ENCODE measurements at places on chromosomes 13 and 19.

DNA sequence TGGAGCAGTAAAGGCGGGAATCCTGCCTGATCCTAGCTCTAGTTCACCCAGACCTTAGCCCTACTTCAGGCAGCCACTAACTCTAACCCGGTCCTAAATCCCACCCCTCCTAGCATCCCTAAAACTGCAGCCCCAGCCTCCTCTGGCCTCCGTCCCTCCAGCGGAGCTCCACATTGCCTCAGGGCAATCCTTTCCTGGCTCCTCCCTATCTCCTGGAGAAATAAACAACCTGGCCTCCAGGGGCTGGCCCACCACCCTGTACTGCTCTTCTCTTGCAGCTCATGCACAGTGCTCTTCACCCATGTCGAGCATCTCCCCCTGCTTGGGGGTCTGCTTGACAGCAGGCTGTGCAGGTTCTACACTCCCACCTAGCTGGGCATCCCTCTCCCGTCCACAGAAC lies 6.7 kb downstream of the POU2F2 start:
- H3K36me3 ChIP-seq, result peaks cover 13% of the 10 kb centered on the region
- H3K27me3 ChIP-seq, result no peaks in the 10 kb centered on the region
- DNase-seq, result no peak
- H3K4me1 ChIP-seq, result peaks cover 64% of the 10 kb centered on the region

DNA sequence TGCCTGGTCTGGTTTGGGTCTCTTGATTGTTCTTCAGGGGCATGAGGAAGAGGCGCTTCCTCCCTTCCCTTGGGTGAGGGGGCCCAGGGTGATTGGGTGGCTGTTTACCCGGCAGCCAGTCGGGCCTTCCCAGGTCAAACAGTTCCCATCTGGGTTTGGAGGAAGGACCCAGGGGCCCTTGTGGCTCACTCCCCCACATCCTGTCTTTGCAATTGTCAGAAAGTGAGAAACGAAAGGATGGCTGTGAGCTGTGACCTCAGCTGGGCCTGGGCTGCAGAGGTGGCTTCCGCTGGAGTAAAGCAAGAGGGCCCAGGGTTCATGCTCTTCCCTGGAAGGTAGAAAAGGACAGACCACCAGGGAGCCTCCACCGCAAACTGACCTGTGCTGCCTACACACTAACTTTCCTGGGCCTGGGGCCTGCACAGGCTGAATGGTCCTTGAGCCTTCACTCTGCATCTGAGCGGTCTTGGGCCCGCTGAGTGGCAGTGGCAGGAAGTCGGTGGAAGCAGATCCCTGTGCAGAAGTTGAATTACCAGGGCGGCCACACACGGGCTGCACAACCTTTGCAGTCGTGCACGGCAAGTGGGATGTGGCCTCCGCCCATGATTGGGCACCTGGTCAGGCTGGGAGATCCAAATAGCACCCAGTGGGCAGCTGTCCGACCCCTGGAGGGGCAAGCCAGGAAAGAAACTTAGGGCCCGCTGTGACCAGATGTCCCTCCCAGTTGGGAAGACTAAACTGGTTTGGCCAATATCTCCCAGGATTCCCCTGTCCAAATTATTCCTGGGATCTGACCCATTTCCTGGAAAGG lies 5.3 kb upstream of the CD79A start:
- H3K36me3 ChIP-seq, result peaks cover 52% of the 10 kb centered on the region
- H3K27ac ChIP-seq, result peak overlapping the region; percentile 93
- H3K4me3 ChIP-seq, result peak overlapping the region; percentile 38
- peak; percentile 86 for DNase-seq
- peaks cover 88% of the 10 kb centered on the region for H3K4me1 ChIP-seq

DNA sequence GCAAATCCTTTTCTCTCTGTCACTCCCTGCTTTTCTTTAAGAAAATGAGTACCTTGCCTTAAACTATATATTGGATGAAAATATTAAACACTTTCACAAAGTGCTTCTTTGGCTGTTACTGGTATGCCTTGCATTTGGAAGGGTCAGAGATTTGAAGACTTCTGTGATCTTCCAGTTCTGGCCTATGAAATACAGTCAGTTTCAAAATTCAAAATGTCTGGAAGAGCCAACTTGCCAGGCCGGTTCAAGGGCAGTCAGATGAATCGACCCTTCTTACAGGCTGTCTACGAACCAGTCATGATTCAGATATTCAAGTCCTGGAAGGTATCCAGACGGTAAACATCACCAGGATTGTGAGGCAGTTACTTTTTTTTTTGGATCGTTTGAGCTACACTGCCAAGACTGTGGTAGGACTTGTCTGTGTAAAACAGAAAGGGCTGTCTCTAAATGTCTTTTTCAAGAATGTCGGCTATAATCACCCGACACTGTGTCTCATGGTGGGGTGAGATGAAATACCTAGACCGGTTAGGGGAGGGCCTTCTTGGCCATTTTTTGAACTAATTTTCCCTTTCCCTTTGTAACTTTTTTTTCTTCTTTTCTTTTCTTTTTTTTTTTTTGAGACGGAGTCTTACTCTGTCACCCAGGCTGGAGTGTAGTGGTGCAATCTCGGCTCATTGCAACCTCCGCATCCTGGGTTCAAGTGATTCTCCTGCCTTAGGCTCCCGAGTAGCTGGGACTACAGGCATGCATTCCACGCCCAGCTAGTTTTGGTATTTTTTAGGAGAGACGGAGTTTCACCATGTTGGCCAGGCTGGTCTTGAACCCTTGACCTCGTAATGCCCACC lies 11.2 kb downstream of the ACTN4 start:
- H3K4me1 ChIP-seq, result peaks cover 90% of the 10 kb centered on the region
- peaks cover 79% of the 10 kb centered on the region for H3K36me3 ChIP-seq
- no peak for DNase-seq
- no peaks in the 10 kb centered on the region for H3K27me3 ChIP-seq

- peaks cover 48% of the 10 kb centered on the region for H3K27me3 ChIP-seq
- peaks cover 4% of the 10 kb centered on the region for H3K4me1 ChIP-seq
- no peak within 1 kb of the TSS for H3K4me3 ChIP-seq
- DNase-seq, result no peak
Measured at GRCh38 chr13:96089749-96090239, at the start of gene HS6ST3. Gene HS6ST3, plus strand, starts transcription at chr13:96090107.

GRCh38 chr19:5672708-5673459 lies 7.4 kb downstream of the MICOS13 start:
- DNase-seq, result no peak
- no peaks in the 10 kb centered on the region for H3K27me3 ChIP-seq
- H3K4me1 ChIP-seq, result no peaks in the 10 kb centered on the region
- H3K4me3 ChIP-seq, result no peak overlapping the region
- H3K27ac ChIP-seq, result no peak overlapping the region

DNA sequence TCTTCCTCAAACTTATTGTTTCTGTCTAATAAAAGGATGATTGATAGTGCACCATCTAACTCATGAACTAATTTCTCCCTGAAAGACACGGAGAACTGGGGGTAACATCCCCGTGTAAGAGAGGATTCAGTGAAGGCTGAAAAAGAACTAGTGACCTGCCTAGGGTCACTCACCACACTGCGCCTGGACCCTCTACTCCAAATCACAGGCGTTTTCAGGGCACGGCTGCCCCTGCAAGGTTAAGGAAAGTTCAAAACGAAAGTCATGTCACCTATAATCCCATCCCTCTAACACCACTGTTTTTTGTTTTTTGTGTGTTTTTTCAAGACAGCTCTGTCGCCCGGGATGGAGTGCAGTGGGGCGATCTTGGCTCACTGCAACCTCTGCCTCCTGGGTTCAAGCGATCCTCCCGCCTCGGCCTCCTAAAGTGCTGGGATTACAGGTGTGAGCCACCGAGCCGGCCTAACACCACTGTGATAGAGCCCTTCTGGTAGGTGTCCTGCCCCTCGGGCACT lies 8.7 kb downstream of the URAD start:
- no peak overlapping the region for H3K27ac ChIP-seq
- no peaks in the 10 kb centered on the region for H3K36me3 ChIP-seq
- H3K4me1 ChIP-seq, result peaks cover 20% of the 10 kb centered on the region

DNA sequence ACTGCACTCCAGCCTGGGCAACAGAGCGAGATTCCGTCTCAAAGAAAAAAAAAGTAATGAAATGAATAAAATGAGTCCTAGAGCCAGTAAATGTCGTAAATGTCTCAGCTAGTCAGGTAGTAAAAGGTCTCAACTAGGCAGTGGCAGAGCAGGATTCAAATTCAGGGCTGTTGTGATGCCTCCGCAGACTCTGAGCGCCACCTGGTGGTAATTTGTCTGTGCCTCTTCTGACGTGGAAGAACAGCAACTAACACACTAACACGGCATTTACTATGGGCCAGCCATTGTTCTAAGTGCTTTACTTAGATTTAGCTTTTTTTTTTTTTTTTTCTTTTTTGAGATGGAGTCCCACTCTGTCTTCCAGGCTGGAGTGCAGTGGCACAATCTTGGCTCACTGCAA lies 30.2 kb downstream of the CYP2F1 start:
- no peaks in the 10 kb centered on the region for H3K36me3 ChIP-seq
- DNase-seq, result peak; percentile 90
- no peak overlapping the region for H3K27ac ChIP-seq
- peaks cover 17% of the 10 kb centered on the region for H3K27me3 ChIP-seq
- no peaks in the 10 kb centered on the region for H3K4me1 ChIP-seq
- no peak overlapping the region for H3K4me3 ChIP-seq

DNA sequence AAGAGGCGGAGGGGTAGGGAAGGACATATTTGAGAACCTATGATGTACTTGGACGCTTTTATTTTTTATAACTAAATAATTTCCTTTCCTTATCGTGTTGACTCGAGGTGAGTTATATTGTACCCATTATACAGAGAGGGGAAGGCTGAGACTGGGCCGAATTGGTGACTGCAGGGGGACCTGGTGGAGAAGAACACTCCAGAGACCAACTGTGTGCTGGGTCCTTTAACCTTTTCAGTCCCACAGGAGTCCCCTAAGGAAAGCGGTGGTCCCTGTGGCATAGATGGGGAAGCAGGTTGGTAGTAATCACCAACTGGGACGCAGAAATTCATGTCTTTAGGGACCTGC lies 633 bp downstream of the MYH14 start:
- no peaks in the 10 kb centered on the region for H3K4me1 ChIP-seq
- H3K36me3 ChIP-seq, result no peaks in the 10 kb centered on the region
- peaks cover 24% of the 10 kb centered on the region for H3K27me3 ChIP-seq

- peaks cover 16% of the 10 kb centered on the region for H3K4me1 ChIP-seq
- peaks cover 15% of the 10 kb centered on the region for H3K27me3 ChIP-seq
- H3K27ac ChIP-seq, result no peak overlapping the region
- H3K36me3 ChIP-seq, result no peaks in the 10 kb centered on the region
- DNase-seq, result no peak
Measured at GRCh38 chr13:114166381-114167131, 12.5 kb upstream of the CFAP97D2 start.

DNA sequence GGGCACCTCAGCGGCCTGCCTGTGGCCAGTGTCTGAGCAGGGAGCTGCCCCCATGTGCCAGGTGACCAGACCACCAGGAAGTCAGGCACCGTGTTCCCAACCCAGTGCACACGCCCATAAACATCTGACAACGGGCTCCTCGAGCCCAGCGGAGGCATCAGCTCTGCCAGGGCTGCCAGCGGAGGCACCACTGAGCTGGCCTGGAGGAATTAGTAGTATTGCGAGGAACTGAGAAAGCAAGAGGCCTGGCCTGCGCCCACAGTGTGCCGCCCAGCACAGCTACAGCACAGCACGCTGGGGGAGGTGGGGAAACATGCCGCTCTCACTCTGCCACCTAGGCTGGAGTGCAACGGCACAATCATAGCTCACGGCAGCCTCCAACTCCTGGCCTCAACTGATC lies 44.6 kb downstream of the ANKRD27 start:
- H3K4me3 ChIP-seq, result no peak overlapping the region
- H3K27ac ChIP-seq, result no peak overlapping the region
- H3K36me3 ChIP-seq, result peaks cover 8% of the 10 kb centered on the region
- H3K4me1 ChIP-seq, result no peaks in the 10 kb centered on the region
- H3K27me3 ChIP-seq, result no peaks in the 10 kb centered on the region
- DNase-seq, result no peak

DNA sequence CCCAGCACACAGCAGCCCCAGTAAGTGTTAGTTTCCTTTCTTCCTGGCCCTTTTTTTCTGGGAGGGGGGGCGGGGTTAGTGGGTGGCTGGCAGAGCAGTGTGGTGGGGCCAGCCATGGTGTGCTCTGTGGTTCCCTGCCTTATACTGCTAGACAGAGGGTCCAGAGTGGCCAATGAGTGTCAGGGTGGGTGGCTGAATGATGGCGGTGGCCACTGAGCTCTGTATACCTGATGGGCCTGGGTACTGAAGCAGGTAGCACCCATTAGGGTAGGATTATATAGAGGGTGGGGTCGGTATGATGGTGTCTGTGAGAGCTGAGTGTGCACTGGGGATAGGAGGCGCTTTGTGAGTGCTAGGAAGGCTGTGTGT lies 13.8 kb downstream of the CIC start:
- H3K36me3 ChIP-seq, result peaks cover 23% of the 10 kb centered on the region
- H3K4me1 ChIP-seq, result peaks cover 35% of the 10 kb centered on the region
- no peak for DNase-seq

DNA sequence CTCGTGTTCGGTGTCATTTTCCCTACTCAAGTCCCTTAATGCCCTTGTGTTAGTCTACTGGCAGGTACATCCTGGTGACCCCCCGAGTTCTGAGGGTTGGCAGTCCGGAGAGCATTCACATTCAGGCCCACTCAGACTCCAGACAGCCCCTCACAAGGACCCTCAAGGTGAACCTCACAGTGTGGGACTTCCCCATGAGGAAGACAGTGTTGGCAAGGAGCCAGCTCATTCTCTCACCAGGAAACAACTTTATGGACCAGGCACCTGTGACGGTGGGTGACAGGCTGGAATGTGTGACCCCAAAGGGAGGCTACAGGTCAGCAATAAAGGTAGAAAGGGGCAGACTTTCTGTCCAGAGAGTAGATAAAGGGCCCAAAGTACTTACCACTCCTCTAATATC lies 24.5 kb downstream of the RDH8 start:
- H3K4me3 ChIP-seq, result no peak overlapping the region
- H3K27ac ChIP-seq, result no peak overlapping the region
- DNase-seq, result no peak
- H3K27me3 ChIP-seq, result peaks cover 12% of the 10 kb centered on the region

- H3K27ac ChIP-seq, result no peak overlapping the region
- H3K4me3 ChIP-seq, result no peak overlapping the region
- H3K27me3 ChIP-seq, result peaks cover 32% of the 10 kb centered on the region
- H3K36me3 ChIP-seq, result peaks cover 5% of the 10 kb centered on the region
Measured at GRCh38 chr19:48442116-48443035, 3.4 kb upstream of the GRWD1 start.

- no peak overlapping the region for H3K27ac ChIP-seq
- no peaks in the 10 kb centered on the region for H3K36me3 ChIP-seq
- no peak for DNase-seq
- H3K4me3 ChIP-seq, result no peak overlapping the region
Measured at GRCh38 chr19:17255150-17255621, 9.4 kb downstream of the USHBP1 start.

GRCh38 chr13:21287331-21287907 lies 111.0 kb downstream of the MRPL57 start:
- H3K36me3 ChIP-seq, result no peaks in the 10 kb centered on the region
- no peaks in the 10 kb centered on the region for H3K4me1 ChIP-seq
- DNase-seq, result no peak
- H3K4me3 ChIP-seq, result no peak overlapping the region

GRCh38 chr13:74904556-74904955 lies 577.4 kb downstream of the TBC1D4 start:
- H3K36me3 ChIP-seq, result no peaks in the 10 kb centered on the region
- no peak overlapping the region for H3K27ac ChIP-seq
- H3K4me3 ChIP-seq, result no peak overlapping the region
- DNase-seq, result no peak
- no peaks in the 10 kb centered on the region for H3K27me3 ChIP-seq

GRCh38 chr13:33362986-33363727 lies 77.6 kb upstream of the STARD13 start:
- no peaks in the 10 kb centered on the region for H3K36me3 ChIP-seq
- no peaks in the 10 kb centered on the region for H3K27me3 ChIP-seq
- H3K4me3 ChIP-seq, result no peak overlapping the region
- no peak overlapping the region for H3K27ac ChIP-seq
- H3K4me1 ChIP-seq, result peaks cover 3% of the 10 kb centered on the region
